ENCODE measurements at places on chromosomes 1 and 21.

- H3K4me1 ChIP-seq: peaks cover 16% of the 10 kb centered on the region
- H3K27ac ChIP-seq: no peak overlapping the region
- H3K36me3 ChIP-seq: no peaks in the 10 kb centered on the region
- peak overlapping the region; percentile 11 for H3K4me3 ChIP-seq
- DNase-seq: no peak
These were observed 108.9 kb downstream of the CRYAA start for GRCh38 chr21:43277481-43278351.

- no peak for DNase-seq
- peaks cover 30% of the 10 kb centered on the region for H3K4me1 ChIP-seq
- H3K27me3 ChIP-seq: peaks cover 7% of the 10 kb centered on the region
- H3K36me3 ChIP-seq: peaks cover 5% of the 10 kb centered on the region
- H3K27ac ChIP-seq: no peak overlapping the region
These were observed 95.2 kb downstream of the ITPKB start for GRCh38 chr1:226643611-226644540.

DNA sequence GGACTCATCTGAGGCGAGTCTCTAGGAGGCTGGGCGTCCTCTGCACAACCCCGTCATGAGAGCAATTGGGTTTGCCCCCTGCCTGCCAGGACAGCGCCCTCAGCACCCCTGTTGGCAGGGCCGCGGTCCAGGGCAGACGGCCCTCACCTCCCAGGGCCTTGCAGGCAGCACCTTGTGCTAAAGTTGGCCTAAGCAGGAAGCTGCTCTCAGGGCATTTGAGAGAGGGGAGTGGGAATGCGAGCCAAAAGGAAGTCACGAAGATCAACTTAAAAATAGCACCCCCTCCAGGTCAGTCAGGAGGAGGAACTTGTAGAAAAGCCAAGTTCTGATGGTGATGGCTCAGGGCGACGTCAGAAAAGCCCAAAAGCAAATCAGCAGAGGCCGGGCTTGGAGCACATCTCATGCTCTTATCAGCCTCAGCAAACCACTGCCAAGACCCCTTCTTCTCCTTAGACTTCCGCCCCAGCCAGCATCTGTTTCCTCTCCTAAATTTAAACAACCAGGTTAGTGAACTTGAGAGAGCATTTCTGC lies 12.6 kb upstream of the ADORA3 start:
- peaks cover 11% of the 10 kb centered on the region for H3K4me1 ChIP-seq
- H3K27ac ChIP-seq: no peak overlapping the region
- no peak for DNase-seq

DNA sequence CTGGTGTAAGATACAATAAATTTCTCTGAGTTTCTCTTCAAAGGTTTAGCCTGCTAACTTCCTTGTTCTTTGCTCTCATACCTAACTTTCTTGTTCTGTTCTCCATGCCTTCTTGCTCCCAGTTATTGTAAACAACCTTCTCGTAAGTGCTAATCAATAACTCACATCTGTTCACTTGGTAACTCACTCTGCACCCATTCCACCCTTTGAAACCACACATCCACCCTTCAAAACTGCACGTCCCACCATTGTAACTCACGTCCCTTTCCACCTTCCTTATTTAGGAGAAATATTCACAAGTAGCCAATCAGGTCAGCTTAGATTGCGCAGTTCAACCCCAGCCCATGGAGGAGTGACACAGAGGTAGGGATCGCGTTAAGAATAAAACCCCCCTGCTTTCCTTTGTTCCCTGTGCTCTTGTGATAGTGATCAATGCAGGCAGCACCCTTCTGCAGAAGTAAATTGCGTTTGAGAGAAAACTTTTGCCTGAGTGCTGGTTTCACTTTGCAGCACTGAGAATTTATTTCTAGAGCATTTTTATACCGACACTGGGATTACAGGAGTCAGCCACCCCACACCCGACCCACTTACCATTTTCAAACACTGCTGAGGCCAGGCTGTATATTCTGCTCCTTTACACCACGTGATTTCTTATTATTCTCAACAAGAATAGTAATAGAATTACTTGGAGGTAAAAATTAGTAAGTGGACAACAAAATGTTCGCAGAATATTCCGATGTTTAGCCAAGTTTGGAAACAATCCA lies 789.2 kb upstream of the RGS18 start:
- H3K4me1 ChIP-seq: no peaks in the 10 kb centered on the region
- no peaks in the 10 kb centered on the region for H3K36me3 ChIP-seq
- no peak for DNase-seq
- no peak overlapping the region for H3K4me3 ChIP-seq

DNA sequence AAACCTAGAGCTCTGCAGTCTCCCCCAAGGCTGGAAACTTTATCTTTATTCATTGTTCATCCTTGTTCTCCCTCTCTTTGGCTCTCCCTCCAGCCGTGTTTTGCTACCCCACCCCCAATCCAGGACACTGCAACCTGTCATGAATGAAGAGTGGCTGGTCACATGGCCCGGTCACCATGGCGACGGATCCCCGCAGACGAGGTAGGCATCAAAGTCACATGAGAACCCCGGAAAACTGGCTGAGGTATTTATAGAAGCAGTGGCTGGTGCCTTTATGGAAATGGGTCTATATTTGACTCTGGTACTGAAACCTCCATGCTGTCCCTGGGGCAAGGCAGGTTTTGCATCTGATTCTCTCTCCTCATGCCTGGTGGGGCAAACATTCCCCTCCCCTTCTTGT lies 13.4 kb upstream of the SLC6A17 start:
- no peak overlapping the region for H3K27ac ChIP-seq
- H3K36me3 ChIP-seq: no peaks in the 10 kb centered on the region
- peak overlapping the region; percentile 41 for H3K4me3 ChIP-seq
- peak; percentile 78 for DNase-seq
- peaks cover 56% of the 10 kb centered on the region for H3K27me3 ChIP-seq

DNA sequence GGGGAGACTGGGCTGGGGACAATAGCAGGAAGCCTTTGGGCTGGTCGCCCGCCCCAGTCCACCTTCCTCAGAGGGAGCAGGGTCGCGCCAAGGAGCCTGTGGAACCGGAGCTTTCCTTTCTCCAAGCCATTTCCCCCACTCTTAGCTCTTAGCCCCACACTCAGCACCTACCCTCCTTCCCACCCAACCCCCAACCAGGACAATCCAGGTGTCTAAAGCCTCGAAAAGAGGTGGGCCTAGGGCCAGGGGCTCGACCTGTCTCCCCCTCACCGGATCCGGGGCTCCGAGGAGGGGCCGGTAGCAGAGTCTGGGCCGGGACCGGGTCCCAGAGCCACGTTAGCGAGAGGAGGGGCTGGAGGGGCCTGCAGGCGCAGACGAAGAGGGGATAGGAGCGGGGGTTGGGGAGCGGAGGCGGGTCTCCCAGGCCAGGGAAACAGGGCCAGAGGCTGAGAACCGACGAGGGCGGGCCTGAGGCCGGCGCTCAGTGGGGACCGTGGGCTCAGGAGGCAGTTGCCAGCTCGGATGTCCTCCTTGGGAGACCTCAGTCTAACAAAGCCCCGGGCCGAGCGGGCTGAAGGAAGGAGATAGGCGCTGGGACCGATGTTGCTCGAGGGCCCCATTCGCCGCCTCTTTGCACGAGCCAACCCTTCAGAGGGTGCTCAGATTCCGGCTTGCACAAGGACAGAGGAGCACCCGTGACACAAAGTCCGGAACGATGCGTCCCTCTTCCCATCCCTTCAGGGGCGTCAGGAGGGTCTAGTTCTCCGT lies 943 bp downstream of the SEMA6C start:
- peak overlapping the region; percentile 87 for H3K4me3 ChIP-seq
- peaks cover 19% of the 10 kb centered on the region for H3K27me3 ChIP-seq
- peak; percentile 47 for DNase-seq
- no peak overlapping the region for H3K27ac ChIP-seq

Measured in nephron progenitor cell (in vitro differentiated cells).